ENCODE measurements at places on chromosomes 1 and 21. TPM values are rescaled to one million over a fixed set of nuclear protein-coding genes. Genes with fewer than 3 reads are reported as not detected.

The IL10 gene
- 0.13 TPM for total RNA-seq

The OR2L3 gene
- not detected for total RNA-seq

The OR2L8 gene
- total RNA-seq = not detected

The OR10Z1 gene
- total RNA-seq = not detected

The PRRC2C gene
- total RNA-seq = 57.8 TPM
